ENCODE measurements at places on chromosomes 4 and X.

GRCh38 chr4:3874028-3874415 lies 107.8 kb downstream of the ADRA2C start:
- no peak for DNase-seq

DNA sequence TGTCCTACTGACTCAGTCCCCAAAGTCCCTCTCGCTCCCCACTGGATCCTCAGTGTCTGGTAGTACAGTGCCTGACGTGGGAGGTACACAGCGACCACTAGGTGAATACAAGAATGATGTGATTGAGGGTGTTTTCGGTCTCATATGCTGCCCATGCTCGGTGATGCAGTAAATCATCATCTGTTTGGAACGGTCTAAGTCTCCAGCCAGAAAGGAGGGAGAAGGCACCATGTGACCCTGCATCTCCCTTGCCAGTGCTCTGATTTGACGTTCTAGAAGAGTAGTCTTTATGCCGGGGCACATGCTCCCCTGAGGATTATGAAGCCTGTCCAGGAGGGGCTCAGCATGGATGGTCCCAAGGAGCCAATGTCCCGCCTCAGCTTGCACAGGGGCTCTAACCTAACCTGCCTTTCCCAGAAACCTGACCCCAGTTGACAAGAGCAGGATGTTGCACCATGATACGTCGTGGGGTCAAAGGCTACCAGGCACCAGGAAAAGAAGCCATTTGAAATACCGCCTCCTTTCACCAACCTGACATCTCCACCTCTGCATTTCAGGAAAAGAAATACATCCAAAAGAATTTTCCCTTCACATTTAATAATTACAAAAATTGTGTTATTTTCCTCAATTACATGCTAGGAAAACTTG lies 13.8 kb upstream of the PLXNB3 start:
- no peak for DNase-seq

DNA sequence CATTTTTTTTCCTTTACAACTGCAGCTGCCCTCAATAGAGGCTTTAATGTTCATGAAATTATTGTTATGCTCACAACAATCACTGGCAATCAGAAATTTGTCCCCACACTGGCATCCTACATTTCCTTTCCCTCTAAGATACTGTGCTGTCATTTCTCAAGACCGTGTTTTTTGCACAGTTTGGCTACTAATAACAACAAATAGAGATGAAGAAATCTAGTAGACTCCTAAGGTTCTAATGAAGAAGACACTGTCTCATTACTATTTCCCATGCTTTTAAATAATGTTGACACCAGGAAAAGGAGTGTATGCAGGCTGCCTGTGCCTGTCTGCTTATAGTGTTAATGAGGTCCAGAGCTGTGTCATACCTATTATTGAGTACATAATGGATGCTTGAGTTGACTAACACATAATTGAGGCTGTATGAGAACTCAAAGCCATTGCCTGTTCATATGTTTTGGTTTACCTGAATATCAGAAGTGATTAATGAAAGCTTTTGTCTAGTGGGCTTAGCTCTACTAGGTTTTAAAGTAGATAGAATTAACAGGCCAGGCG lies 1.5 kb upstream of the EIF4E start:
- no peak for DNase-seq

DNA sequence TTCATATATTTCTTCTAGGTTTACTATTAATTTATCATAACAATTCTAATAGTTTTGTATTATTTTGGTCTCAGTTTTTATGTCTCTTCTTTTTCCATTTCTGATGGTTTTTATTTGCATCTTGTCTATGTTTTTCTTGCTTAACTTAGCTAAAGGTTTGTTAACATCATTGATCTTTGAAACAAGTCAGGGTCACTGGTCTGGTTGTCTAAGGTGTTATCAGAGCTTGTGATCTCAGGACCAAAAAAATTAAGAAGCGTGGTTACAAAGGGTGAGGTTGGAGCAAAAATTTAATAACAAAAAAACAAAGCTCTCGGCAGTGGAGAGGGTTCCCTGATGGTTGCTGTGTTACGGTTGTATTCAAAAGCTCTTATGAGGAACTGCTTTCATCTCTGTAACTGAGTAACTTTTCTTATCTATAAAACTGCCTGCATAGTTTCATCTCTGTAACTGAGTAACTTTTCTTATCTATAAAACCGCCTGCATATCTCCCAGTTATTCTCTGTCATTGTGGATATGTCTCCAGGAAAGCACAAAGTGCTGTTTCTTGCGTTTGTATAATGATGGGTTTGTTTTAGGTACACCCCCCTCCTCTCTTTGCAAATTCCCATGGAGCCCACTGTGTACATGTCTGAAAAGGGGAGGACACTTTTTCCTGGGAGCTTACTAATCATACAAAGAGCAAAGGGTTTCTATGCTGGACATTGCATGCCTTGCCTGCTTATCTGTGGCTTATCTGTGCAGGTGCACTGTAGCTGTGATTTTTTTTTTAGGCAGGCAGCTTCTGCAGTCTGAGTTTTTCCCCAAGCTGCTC lies 62.4 kb upstream of the UGT2B15 start:
- no peak for DNase-seq

- DNase-seq = no peak
Measured at GRCh38 chrX:106952988-106953387, 32.8 kb downstream of the CLDN2 start.

GRCh38 chrX:74343343-74344279 lies 39.6 kb downstream of the ZCCHC13 start:
- DNase-seq = no peak

GRCh38 chr4:88535090-88535755 lies 11.6 kb upstream of the PYURF start:
- no peak for DNase-seq

DNA sequence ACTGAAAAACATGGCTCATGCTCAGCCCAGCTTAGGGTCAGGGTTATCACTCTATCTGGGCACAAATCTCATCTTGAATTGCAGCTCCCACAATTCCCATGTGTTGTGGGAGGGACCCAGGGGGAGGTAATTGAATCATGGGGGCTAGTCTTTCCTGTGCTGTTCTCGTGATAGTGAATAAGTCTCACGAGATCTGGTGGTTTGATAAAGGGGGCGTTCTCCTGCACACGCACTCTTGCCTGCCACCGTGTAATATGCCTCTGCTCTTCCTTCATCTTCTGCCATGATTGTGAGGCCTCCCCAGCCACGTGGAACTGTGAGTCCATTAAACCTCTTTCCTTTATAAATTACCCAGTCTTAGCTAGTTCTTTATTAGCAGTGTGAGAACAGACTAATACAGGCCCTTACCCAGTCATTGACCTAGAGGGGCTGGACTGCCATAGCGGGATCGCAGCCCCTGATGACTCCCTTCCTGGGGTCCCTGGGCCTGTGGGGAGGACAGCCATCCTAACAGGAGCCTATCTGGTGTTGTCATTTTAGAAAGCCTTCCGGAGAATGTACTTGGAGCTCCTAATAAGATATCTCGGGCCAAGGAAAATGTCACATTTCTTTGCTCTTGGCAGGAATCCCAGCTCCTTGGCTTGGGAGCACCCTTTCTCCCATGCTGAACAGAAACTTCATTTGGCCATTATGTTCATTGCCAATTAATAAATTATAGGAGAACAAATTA lies 112.6 kb downstream of the PHKA2 start:
- DNase-seq = no peak

DNA sequence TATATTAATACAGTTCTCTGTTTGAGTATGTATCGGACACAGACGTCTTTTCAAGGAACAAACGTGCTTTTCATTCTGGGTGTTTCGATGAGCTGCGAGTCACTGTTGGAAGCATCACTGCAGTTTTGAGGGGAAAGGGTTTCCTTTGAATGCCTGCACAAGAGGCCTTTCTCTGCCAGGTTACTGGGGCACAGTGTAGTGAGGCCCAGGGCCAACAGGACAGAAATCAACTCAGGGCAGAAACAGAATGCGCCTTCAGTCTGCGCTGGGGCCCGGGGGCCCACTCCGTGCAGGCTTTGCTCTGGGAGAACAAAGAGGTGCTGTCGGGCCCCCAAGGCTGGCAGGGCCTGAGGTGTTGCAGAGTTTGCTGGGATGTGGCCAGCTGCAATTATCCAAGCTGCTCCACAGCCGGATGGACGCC lies 2.3 kb upstream of the PPP2R3B start:
- DNase-seq = no peak

- DNase-seq = no peak
Measured at GRCh38 chrX:147875866-147876596, 35.7 kb upstream of the FMR1 start.

- DNase-seq = no peak
Measured at GRCh38 chr4:16205298-16206164, 20.7 kb downstream of the TAPT1 start.

GRCh38 chr4:18077808-18078207 lies 56.3 kb upstream of the LCORL start:
- DNase-seq = no peak

DNA sequence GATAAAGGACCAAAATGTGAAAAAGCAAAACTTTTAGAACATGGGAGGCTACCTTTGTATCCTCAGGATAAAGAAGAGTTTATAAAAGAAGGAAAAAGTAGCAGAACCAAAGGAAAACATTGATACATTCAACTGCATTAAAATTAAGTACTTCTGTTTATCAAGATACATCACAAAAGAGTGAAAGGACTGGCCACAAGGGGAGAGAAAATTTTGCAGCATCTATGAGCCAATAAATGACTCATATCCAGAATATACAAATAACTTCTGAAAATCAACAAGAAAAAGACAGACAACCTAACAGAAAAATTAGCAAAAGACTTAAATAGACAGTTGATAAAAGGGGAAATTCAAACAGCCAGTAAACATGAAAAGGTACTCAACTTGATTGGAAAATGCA lies 177.1 kb downstream of the RBMX2 start:
- DNase-seq = no peak

GRCh38 chrX:11597479-11597878 lies 68.2 kb downstream of the ARHGAP6 start:
- DNase-seq = no peak

DNA sequence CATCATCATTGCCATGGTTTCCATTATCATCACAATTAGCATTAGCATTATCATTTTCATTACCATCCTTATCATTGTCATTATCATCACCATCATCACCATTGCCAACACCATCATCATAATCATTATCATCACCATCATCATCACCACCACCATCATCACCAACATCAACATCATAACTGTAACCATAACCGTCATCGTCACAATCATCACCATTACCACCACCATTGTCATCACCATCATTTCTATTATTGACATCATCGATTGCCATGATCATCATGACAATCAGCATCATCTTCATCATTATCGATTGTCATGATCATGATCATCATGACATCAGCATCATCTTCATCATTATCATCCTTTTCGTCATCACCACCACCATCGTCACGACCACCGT lies 88.9 kb upstream of the MSX1 start:
- DNase-seq = no peak

- DNase-seq = no peak
Measured at GRCh38 chrX:148310426-148311165, 189.8 kb upstream of the AFF2 start.

GRCh38 chrX:40933132-40933705 lies 152.0 kb upstream of the USP9X start:
- no peak for DNase-seq

- no peak for DNase-seq
Measured at GRCh38 chrX:19096586-19096985, 25.7 kb downstream of the ADGRG2 start.

GRCh38 chrX:149903889-149904748 lies 23.1 kb downstream of the MAGEA8 start:
- no peak for DNase-seq

- DNase-seq = no peak
Measured at GRCh38 chrX:56974408-56974807, 20.9 kb downstream of the SPIN3 start.

DNA sequence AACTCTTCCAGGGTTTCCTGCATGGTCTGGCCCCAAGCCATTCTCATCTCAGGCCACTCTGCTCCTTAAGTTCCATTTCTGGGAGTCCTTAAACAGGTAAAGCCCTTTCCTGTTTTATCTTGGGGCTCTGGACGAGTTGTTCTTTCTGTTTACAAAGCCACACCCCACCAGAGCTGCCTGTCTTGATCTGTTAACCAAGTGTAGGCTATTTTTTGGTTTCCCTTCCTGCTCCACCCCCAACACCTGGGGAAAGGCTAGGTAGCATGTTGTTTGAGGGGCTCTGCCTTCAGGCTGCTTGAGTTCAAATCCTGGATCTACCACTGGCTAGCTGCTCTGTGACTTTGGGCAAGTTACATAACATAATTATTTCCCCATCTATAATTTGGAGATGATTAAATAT lies 40.0 kb downstream of the ERVMER34-1 start:
- DNase-seq = no peak

GRCh38 chr4:166045457-166045856 lies 172.4 kb downstream of the TLL1 start:
- DNase-seq = no peak

DNA sequence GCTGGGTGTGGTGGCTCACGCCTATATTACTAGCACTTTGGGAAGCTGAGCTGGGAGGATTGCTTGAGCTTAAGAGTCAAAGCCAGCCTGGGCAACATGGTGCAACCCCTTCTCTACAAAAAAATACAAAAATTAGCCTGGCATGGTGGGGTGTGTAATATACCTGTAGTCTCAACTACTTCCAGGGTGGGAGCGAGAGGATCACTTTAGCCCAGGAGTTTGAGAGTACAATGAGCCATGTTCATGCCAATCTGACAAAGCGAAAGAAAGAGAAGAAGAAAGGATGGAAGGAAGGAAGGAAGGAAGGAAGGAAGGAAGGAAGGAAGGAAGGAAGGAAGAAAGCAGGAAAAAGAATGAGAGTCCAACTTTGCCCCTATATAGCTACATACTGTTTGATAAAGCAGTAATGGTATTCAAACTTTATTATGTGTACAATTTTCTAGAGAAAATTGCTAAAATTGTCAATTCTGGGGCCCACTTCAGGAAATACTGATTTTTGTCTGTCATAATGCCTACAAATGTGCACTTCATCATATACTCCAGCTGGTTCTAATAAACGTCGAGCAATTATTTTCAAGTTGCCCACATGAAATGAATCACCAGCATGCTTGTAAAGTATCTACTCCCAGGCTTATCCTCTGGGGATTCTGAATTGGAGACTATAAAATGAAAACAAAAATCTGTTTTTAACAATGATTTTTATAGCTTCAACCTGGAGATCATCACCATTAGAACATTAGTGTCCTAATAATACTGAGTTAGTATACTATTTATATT lies 132.3 kb downstream of the NDST4 start:
- no peak for DNase-seq

DNA sequence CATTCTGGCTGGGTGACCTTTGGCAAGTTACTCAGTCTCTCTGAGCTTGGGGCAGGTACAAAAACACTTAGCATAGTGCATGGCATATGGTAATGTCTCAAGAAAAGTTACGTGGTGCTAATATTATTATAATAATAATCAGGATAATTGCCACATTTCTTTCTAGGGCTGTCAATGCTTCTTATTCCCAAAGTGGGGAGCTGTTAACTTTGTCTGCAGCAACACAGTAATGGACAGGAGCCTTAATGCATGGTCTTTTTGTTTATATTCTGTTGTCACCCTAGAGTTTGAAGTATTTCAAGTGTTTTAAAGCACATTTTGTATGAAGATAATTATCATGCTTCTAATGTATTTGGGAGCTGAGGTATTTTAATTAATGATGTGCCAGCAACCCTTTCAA lies 121.8 kb downstream of the FHIP1A start:
- DNase-seq = no peak

- no peak for DNase-seq
Measured at GRCh38 chr4:108352664-108353308, 184.1 kb upstream of the LEF1 start.

Data from esophagus squamous epithelium (tissue), 5 donors.